ENCODE measurements at places on chromosomes 4 and X. TPM values are rescaled to one million over a fixed set of nuclear protein-coding genes. Genes with fewer than 3 reads are reported as not detected.

Gene CCDC160
- 5.6 TPM for polyA plus RNA-seq

Gene IL1RAPL1
- polyA plus RNA-seq = not detected

Gene MAGEH1
- polyA plus RNA-seq = 14.0 TPM

Gene TRO
- 36.8 TPM for polyA plus RNA-seq

Gene NOA1
- 14.3 TPM for polyA plus RNA-seq

Gene CTAG1A
- polyA plus RNA-seq = not detected

Gene MND1
- 63.5 TPM for polyA plus RNA-seq

Gene RPS6KA6
- 2.8 TPM for polyA plus RNA-seq

Gene RHOXF1
- not detected for polyA plus RNA-seq

Gene PCDH19
- 0.87 TPM for polyA plus RNA-seq
